ENCODE measurements at places on chromosomes 3 and 15.

- peak; percentile 34 for DNase-seq
These were observed 319 bp upstream of the TP63 start for GRCh38 chr3:189630767-189631372.

- DNase-seq: peak; percentile 83
These were observed 28.3 kb downstream of the RSL24D1 start for GRCh38 chr15:55168350-55168974.

DNA sequence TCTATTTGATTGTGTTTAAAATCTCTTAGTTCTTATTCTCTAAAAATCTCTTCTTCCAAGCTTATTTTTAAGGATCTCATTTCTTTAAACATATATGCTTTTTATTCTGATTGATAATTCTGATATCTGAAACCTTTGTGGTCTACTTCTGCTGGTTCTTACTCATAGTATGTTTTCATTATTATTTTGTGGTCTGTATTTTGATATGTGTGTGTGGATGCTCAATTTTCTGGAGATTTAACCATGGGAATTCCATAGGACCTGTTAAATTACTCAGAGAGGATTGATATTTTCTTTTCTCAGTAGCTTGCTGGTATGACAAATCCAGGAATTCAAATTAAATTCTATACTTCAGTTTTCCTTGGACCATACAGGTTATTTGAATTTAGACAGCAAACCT, 14.7 kb upstream of the HHLA2 start:
- DNase-seq: no peak

- no peak for DNase-seq
These were observed 10.5 kb downstream of the ELP6 start for GRCh38 chr3:47503033-47503432.

DNA sequence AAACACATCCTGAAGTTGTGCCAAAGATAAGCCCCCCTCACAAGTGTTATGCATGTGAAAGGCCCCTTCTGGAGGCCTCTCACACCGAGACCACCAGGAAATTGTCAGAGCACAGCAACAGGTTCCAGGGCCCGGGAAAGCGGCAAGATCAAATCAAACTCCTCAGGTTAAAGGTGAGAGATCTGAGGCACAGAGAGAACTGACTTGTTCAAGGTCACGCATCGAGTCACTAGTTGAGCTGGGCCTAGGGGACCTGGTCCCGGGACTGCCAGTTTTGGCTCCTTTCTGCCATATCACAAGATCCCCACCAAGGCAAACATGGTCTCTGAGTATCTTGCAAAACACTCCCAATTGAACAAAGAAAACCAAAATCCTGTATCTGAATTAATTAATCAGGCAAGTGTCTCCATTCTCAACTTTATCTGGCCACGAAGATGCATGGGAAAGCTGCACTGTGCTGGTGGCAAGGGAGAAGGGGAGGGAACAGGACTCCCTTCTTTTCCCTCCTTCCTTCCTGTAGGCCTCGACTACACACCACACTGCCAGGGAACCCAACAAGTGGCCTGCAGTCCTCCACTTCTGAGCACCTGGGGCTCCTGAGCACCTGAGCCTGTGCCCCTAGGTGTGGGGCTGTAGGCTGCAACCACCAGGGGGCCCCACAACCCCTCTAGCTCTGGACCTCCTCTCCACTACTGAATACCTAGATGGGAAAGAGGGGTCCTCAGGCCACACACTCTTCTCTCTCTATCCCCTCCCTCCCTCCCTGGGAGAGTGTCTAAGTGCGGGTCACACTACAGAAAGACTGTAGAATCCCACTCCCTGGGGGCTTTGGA, 37.3 kb downstream of the ANP32A start:
- DNase-seq: no peak

DNA sequence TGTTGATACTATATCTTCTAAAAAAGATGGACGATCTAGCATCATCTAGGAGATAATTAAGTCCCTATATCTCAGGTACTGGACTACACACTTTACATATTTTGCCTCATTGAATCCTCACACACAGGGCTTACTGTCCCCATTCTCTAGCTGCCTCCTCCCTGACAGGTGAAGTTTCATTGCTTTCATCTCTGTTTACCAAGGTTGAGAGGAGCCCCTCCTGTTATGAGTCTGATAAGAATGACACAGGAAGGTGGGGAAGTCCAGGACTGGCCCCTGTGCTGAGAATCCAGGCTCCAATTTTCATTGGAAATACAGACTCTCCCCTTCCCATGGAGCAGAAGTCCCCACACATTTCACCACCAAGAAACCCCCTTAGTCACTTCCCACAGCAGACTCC, 105.2 kb downstream of the XXYLT1 start:
- no peak for DNase-seq

DNA sequence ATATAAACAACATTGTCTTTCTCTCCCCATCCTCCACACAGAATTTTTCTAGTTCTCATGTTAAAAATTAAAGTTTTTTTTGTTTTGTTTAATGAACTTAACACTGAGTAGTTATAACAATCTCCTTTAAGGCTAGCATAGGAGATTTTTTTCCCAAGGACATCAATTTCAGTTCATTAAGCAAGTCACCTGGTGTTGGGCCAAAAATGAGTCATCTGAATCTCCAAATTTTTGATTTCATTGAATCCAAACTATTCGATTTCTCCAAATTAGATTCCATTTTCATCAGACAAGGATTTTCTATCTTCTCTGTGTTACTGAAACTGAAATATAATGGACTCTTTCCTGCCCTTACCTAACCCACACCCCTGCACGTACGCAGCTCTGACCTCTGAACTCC, 631.4 kb upstream of the MDFIC2 start:
- no peak for DNase-seq

GRCh38 chr15:23686466-23687142, 501 bp downstream of the NDN start:
- no peak for DNase-seq

- DNase-seq: no peak
These were observed 58.6 kb downstream of the QTRT2 start for GRCh38 chr3:114115143-114115542.

DNA sequence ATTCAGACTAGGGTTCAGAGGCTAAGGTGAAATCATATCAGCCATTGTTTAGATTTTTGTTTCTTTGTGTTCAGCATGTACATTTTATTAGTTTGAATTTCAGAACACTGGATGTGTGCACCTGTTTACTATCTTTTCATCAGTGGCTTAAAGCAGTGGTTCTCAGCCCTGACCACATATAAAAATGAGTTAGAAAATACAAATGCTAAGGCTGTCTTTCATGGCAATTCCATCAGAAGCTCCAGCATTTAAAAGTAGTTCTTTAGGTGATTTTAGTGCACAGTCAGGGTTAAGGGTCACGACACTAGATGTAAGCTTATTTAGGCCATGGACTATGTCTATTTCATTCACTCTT, 213.5 kb downstream of the NECTIN3 start:
- DNase-seq: no peak

- no peak for DNase-seq
These were observed 944.7 kb downstream of the MCTP2 start for GRCh38 chr15:95175914-95176658.

GRCh38 chr3:49257187-49257586, 19.8 kb downstream of the C3orf62 start:
- DNase-seq: no peak

GRCh38 chr3:168216851-168217250, 121.1 kb upstream of the GOLIM4 start:
- DNase-seq: no peak

- DNase-seq: no peak
These were observed 19.3 kb upstream of the LZTFL1 start for GRCh38 chr3:45861043-45861719.

- no peak for DNase-seq
These were observed 13.9 kb downstream of the SEC61A1 start for GRCh38 chr3:128066114-128066513.

- no peak for DNase-seq
These were observed at the start of gene TNNC1 for GRCh38 chr3:52453496-52454249. Gene TNNC1 (minus strand): TSS chr3:52454041. CDS start chr3:52454015, 26 bp downstream.

DNA sequence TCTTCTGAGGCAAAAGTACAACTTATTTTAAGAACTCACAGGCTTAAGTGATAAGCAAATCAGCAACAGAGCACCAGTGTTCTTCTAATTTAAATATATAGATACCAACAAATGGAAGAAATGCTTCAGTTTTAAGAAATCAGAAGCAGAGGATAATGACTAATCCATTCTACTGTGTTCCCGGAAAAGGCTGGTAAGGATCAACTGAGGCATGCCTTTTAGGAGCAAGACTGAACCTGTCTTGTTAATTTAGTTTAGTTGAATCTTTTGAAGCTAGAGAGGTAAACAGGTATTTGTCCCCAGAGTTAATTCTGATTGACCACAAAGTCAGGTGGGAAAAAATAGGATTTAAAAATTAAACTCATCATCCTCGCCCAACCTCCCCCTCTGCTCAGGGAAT, 51.8 kb downstream of the TAMM41 start:
- no peak for DNase-seq

DNA sequence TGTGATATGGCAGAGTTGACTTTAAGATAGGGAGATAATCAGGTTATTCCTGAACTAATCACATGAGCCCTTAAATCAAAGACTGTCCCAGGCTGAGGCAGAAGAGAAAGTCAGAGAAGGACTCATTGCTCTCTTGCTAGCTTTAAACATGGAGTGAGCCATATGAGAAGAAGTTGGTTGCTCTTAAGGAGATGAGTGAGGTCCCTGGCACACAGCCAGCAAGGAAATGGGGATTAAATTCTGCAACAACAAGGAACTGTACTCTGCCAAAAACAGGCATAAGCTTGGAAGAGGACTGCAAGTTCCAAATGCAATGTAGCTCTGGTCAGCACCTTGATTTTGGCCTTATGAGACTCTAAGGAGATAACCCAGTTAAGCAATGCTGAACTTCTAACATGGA, 457.0 kb downstream of the PLOD2 start:
- DNase-seq: no peak

- DNase-seq: no peak
These were observed 229.1 kb downstream of the CHST2 start for GRCh38 chr3:143348486-143349327.

- DNase-seq: no peak
These were observed 331.3 kb upstream of the RBMS3 start for GRCh38 chr3:28949580-28949979.

- no peak for DNase-seq
These were observed 57.1 kb upstream of the ETV5 start for GRCh38 chr3:186166036-186166435.

DNA sequence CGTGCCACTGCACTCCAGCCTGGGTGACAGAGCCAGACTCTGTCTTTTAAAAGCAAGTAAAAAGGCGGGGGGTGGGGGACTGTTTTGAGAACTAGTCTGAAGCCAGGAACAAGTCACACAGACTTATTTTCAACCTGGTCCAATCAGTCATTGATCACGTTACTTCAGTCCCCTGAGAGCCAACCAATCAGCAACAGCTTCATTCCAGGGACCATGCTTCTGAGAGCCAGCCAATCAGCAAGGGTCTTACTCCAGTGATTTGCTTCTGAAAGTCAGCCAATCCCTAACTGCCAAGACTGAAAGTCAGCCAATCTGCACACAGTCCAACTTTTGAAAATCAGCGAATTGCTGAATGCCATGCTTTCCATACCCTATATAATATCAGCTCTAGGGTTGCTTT, 48.6 kb upstream of the C15orf39 start:
- DNase-seq: no peak

GRCh38 chr3:67723863-67724262, 69.5 kb upstream of the SUCLG2 start:
- no peak for DNase-seq
